ENCODE measurements at places on chromosomes 12 and 14.

DNA sequence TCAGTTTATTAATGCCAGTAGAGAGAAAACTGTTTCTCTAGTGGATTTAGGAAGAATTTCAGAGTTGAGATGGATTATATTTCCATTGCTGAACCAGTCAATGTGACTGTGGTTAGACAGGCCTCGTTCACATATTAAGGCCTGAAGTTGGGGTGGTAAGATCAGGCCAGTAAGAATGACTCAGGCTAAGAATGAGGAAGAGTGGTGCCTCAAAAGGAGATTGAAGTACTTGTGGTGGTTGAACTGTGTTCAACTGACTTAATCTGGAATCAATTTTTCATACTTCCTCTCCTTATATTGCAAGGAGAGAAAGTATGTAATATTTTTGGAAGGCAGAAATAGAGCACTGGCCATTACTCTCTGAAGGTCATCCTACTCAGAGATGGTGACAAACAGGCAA lies 37.8 kb upstream of the ATF7IP start:
- no peaks in the 10 kb centered on the region for H3K27me3 ChIP-seq
- H3K36me3 ChIP-seq: no peaks in the 10 kb centered on the region
- H3K27ac ChIP-seq: no peak overlapping the region

DNA sequence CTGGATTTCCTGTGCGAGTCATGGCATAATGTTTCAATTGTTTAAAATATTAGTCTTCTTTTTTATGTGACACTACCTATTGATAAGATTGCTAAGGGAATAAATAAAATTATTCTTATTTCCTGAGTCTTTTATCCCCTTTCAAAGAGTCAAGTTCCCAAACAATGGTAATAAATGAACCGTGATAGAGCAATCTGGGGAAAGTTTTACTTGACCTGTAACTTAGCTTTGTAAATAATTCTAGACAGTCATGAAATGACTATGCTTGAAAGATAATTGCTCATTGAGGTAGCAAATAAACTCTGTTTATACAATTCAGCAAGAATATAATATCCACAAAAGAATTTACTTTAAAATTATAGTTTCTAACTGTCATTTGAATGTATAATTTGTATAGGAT lies 82.1 kb downstream of the TSPAN8 start:
- H3K4me1 ChIP-seq: no peaks in the 10 kb centered on the region
- no peak for DNase-seq
- H3K27ac ChIP-seq: no peak overlapping the region
- H3K27me3 ChIP-seq: no peaks in the 10 kb centered on the region
- H3K4me3 ChIP-seq: no peak overlapping the region
- no peaks in the 10 kb centered on the region for H3K36me3 ChIP-seq

DNA sequence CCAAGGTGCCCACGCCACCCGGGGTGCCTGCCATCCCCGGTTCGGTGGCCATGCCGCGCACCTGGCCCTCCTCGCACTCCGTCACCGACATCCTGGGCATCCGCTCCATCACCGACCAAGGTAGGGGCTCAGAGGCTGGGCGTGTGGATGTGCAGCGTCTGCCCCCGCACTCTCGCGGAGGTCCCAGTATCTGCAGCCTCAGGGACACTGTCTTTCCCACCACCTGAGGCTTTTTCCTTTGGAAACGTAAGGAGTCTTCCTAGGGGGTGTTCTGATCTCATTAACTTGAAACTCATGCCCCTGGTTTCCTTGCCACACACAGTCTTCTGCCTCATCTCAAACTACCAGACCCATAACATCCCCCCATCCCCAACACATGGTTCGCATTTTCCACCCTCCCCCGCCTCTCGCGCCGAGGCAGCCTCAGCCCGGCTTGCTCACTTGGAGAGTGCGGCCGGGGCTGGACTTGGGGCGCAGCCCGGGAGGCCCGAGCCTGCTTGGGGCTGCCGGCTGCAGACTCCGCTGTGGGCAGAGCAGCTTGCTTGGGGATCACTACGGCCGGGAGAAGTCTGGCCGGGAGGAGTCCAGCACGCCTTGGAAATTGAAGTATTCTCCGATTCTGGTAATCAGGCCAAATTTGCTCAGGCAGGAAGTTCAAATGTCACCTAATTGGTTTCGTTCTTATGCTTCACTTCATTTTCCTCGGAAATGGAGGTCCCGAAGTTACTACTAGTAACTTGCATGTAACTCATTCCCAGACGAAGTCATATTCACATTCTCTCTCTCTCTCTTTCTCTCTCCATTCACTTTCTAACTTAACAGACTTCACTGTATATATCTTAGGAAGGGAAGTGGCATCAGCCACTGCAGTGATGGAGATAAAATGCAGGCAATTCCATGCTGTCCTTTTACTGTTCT lies 2.0 kb downstream of the PAX9 start:
- H3K27me3 ChIP-seq: peaks cover 84% of the 10 kb centered on the region
- peak overlapping the region; percentile 44 for H3K27ac ChIP-seq
- peaks cover 14% of the 10 kb centered on the region for H3K36me3 ChIP-seq

- H3K36me3 ChIP-seq: no peaks in the 10 kb centered on the region
- H3K27me3 ChIP-seq: peaks cover 22% of the 10 kb centered on the region
- DNase-seq: peak; percentile 60
- peaks cover 40% of the 10 kb centered on the region for H3K4me1 ChIP-seq
- H3K4me3 ChIP-seq: peak overlapping the region; percentile 98
- H3K27ac ChIP-seq: peak overlapping the region; percentile 47
These were observed 715 bp downstream of the CACNB3 start for GRCh38 chr12:48818831-48819590.

DNA sequence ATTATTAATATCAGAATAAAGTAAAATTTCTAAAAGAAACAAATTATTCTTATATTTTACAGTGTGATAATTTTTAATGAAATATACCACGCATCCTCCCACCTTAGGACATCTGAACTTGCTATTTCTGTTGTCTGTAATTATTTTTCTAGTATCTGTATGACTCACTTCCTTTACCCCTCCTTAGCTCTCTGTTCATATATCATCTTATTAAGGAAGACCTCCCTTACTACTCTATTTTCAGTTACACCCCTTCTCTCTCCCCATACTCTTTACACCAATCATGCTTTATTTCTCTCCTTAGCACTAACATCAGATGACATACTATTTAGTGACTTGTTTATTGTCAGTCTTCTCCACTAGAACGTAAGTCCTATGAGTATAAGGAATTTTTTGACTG lies 34.2 kb upstream of the C12orf50 start:
- no peak overlapping the region for H3K4me3 ChIP-seq
- H3K36me3 ChIP-seq: peaks cover 13% of the 10 kb centered on the region
- H3K4me1 ChIP-seq: peaks cover 13% of the 10 kb centered on the region
- no peaks in the 10 kb centered on the region for H3K27me3 ChIP-seq
